ENCODE measurements at places on chromosomes 2 and 18.

GRCh38 chr2:223789423-223789822 is 48.0 kb downstream of the AP1S3 start:
- DNase-seq: no peak

GRCh38 chr2:181674461-181674860 is 5.9 kb downstream of the NEUROD1 start:
- no peak for DNase-seq

- DNase-seq: no peak
Observed at GRCh38 chr2:1591978-1592907, 152.1 kb downstream of the PXDN start.

DNA sequence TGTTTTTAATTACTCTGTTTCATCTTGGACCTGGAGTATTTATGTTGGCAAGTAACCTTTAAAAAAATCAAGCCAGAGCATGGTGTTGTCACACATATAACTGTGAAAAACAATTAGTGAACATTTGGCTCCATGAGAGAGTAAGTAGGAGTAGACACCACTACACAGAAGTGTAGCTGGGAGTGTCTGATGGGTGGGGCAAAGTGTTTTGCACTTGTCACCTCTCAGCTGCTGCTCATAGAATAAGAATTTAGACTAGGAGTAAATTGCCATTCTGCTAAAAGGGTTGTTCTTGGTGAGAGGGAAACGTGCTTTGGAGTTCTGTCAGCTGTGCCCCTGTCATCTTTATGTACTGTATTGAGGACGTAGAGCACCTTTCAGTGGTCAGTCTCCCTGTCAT is 114.5 kb downstream of the TTC27 start:
- no peak for DNase-seq

DNA sequence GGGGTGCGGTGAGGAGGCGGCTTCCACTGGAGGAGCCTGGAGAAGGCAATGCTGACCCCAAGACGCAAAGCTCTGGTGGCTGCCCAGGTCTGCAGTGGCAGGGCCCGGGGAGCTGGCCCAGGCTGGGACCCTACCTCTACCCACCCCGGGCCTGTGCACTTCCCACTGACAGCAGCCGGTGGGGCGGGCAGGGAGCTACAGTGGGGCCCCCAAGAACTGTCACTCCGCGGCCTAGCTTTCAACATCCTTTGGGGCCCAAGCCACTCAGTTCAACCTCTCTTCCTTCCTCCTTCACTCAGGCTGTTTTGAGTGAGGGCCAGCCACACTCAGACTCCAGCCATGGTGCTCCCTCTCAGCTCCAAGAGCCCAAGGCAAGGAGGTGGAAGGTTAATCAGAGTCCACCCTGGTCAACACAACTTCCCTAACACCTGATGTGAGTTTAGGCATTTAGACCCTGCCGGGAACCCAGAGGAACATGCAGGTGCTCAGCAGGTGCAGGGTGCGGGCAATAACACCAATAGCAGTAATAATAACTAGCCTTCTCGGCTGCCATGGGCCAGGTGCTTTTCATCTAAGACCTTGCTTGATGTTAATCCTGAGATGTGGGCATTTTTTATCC is 93.6 kb downstream of the ZFP36L2 start:
- DNase-seq: no peak

GRCh38 chr2:165563468-165564225 is 94.1 kb downstream of the CSRNP3 start:
- no peak for DNase-seq

- no peak for DNase-seq
Observed at GRCh38 chr18:24702001-24702515, 241.6 kb downstream of the HRH4 start.

Data from keratinocyte (primary cell).